Renal pelvis (tissue), 12 donors: ENCODE measurements at places on chromosomes 4 and X.

DNA sequence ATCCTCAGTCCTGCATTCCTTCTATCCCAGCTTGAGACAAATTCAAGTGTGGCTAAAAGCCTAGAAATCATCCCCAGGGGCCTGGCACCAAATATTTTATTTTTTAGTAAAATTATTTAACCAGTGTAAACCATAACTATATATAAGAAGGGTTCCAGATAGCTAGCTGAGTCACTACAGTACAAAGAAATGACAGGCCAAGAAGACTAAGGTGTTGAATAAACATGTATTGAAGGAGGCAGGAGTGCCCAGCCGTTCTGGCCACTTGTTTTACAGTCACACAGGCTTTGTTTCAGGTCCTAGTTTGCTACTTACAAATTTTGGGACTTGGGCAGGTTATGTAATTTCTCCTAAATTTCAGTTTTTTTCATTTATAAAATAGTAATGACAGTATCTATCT, 225.9 kb upstream of the PITX2 start:
- no peak for DNase-seq

GRCh38 chr4:76641351-76641750, 206.3 kb downstream of the SHROOM3 start:
- DNase-seq, result no peak

GRCh38 chr4:87025023-87025613, 90.3 kb downstream of the AFF1 start:
- no peak for DNase-seq

GRCh38 chr4:183508697-183509335, 4.0 kb downstream of the ING2 start:
- DNase-seq, result no peak

GRCh38 chr4:67565284-67565683, 6.8 kb downstream of the STAP1 start:
- DNase-seq, result no peak

DNA sequence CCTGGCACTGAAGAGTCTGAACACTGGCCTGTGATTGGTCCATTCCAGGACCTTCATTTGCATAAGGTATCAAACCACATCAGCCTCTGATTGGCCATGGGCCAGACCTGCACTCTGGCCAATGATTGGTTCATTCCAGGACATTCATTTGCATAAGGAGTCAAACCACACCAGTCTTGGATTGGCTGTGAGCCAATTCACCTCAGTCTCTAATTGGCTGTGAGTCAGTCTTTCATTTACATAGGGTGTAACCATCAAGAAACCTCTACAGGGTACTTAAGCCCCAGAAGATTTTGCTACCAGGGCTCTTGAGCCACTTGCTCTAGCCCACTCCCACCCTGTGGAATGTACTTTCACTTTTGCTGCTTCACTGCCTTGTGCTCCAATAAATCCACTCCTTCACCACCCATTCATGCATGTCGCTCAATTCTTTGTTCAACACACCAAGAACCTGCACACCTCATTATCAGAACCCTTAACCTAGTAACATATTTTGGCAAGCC, 14.2 kb upstream of the HERC5 start:
- no peak for DNase-seq

DNA sequence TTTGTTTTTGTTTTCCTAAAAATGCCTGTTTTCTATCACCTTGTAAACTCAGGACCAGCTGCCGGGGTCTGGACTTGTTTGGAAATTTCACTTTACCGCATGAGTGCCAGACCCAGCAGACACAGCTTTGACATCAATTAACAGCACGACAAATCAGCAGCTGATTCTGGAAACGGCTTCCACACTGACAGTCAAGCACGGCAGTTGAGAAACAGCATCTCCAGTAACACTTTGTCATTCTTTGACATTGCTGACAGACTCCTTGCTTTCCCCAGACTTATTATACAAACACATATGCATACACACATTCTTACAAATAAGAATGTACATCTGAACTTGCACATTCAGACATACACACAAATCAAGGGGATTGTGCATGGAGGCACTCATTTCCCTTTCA, 1017.6 kb upstream of the HS3ST1 start:
- DNase-seq, result peak; percentile 30

- DNase-seq, result no peak
Observed at GRCh38 chr4:126144543-126145237, 829.9 kb downstream of the FAT4 start.

- DNase-seq, result no peak
Observed at GRCh38 chr4:1502976-1503375, 96.7 kb upstream of the NKX1-1 start.

DNA sequence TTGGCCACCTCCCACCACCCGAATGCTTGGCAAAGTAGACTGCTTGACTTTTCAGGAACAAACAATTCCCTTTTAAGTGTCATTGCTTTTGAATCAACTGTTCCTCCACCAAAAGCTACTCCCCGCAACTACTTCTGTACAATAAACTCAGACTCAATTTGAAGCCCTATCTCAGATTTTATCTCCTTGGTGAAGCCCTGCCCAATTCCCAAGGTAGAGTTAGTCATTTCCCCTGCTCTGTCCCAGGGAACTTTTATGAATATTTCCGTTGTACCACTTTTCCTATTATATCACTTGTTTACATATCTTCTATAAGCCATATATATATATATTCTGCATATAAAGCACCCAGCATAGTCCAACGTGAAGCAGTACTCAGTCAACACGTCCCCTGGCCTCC, 102.8 kb downstream of the C4orf51 start:
- DNase-seq, result no peak

DNA sequence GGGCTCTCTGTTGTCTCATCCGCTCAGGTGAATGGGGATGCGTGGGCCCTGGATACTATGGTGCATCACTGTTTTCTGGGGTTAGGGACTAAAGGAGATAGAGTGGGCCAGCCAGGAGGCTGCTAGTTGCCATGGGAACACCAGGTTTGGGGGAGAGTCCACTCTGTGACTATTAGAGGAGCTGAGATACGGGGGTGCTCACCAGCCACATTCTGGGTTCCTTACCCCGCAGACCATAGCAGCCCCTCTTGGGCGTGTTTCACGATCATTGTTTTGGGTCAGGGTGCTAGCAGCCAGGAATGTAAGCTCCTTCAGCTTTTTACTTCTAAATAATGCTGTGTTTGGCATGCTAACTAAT, 4.6 kb downstream of the EFNB1 start:
- no peak for DNase-seq

DNA sequence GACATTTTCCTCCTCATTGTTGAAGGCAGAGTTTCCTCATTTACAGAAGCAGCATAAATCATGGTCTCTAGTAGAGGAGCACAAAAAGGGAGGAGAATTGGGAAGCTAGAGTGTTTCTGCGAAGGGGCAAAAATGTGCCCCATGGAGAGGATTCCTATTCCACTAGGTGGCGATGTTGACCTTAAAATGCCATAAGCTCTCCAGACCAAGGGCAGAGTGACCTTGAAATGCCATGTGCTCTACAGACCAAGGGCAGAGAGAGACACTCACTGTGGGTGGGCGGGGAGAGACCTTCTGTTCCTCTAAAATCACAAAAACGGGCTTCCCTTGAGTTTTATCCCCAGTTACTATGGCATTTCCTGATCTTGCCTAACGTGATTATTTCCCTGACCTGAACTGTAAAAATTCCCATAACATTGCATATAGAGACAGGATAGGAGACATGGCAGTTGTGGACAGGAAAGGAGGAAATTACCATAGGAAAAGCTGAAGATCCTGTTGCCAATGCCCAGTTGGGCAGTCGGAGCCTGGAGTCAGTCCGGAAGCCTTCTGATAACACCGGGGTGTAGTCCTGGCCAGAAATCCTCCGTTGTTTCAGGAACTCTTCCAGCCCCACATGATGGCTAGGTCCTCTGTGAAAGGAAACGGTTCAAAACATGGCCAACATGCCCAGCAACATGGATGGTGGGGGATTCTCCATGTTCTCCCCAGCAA, 567.7 kb downstream of the MAGEB5 start:
- DNase-seq, result peak; percentile 23

GRCh38 chr4:73668782-73669201, 48.6 kb upstream of the RASSF6 start:
- peak; percentile 75 for DNase-seq

GRCh38 chrX:115183980-115184379, 5.2 kb upstream of the RBMXL3 start:
- no peak for DNase-seq

- DNase-seq, result no peak
Observed at GRCh38 chr4:168854350-168854921, 155.6 kb downstream of the CBR4 start.

DNA sequence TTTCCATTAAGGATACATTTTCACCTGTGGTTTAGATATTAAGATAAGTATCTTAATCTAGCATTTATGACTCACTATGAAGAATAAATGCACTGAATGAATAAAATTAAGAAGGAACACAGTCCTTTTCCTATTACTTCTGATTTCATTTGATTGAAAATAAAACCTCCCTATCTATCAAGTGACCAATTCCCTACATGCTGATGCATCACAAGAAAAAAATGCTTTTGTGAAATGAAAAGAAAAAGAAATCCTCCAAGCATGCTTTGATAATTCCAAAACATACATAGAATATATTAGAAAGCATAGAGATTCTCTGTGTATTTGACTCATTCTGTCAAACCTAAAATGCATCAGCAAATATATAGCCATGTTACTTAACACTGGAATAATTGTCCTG, 37.1 kb downstream of the PCDH10 start:
- DNase-seq, result no peak

DNA sequence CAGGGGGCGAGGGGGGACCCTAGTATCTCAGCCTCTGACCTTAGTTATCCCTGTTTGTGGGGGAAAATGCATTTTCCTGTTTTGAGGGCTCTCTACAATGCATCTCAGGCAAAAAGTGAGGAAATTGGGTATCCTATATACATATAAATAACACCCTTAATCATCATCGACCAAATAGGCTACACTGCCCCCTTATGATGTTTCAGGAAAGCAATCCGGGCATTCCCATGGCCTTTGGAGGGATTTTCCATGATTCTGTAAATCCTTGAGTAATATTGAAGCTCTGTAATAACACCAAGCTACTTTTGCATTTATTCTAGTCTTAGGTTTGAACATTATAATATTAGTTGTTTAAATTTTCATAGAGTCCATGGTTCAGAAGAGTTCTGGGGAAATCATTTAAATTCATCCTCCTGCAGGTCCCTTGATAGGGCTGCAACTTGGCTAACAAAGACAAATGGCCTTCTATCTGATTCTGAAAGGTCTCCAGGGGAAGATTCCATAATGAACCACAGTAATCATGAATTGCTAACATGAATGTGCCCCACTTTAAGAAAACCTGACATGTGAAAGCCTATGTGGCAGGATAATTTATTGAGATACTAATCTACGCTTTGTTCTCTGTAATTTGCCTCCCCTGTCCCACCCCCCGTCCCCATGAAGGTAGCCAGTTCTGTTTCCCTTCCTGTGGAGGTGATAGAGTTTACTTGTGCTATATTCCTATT, 91.5 kb upstream of the SCOC start:
- no peak for DNase-seq

GRCh38 chr4:51901363-51901762, 58.4 kb downstream of the DCUN1D4 start:
- DNase-seq, result no peak
